Foreskin fibroblast (primary cell): ENCODE measurements at places on chromosomes 1 and 21.

DNA sequence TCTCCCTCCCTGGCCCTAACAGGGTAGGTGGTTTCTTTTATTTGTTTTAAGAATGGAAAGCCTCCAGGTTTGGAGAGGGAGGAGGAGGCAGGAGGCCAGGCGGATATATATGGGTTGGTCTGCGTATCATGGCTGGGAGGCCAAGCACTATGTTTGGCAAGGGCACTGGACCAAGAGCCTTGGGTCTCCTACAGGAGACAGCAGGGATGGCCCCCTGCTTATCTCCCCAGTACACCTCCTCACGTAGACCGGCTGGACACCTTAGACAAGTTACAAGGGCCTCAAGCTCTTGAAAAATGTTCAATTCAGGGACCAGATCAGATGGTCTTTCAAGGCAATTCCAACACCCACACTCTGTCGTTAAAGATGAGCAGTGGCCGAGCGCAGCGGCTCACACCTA is 10.9 kb downstream of the SLC41A1 start:
- no peak for DNase-seq

GRCh38 chr1:198937231-198938031 is 298.6 kb downstream of the PTPRC start:
- DNase-seq, result peak; percentile 86

DNA sequence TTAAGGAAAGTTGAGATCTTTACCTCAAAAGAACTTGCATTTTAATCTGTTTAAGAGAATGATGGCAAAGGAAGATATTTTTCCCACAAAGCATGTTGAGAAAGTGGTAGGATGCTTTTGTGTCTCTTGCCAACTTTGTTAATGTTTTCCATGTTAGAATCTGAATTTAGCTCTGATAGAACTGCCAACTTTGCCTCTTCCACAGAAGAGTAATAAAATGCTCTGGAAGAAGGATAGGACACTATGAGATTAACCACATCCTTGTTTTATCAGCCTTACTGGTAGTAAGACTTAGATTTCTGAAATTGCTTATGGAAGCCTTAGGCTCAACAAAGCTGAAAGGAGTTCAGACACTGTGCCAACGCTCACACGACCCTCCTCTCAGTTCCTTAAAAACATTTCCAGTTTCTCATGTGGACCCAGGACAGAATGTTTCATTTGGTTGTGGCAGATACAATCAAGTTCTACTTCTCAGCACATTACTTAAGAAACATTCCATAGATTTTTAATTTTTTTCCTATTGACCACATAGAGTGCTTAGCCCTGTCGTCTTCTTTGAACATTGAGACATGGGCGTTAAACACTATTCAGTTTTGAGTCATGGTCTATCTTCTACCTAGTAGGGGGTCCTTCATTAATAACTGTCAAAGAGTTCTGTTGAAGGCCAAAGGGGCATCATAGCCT is 59.0 kb downstream of the MTR start:
- peak; percentile 11 for DNase-seq

DNA sequence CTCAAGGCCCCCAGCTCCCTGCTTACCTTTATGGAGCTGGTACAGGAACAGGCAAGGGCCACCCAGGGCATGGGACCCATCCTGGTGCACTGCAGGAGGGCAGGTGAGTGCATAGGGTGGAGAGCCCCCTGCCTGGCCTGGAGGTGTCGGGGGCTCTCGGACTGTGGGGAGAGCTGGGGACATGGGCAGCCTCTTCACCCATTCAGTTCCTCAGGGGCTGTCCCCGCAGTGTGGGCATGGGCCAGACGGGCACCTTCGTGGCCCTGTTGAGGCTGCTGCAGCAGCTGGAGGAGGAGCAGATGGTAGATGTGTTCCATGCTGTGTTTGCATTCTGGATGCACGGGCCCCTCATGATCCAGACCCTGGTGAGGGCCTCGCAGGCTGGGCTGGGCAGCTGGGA is 7.3 kb upstream of the LGR6 start:
- no peak for DNase-seq

DNA sequence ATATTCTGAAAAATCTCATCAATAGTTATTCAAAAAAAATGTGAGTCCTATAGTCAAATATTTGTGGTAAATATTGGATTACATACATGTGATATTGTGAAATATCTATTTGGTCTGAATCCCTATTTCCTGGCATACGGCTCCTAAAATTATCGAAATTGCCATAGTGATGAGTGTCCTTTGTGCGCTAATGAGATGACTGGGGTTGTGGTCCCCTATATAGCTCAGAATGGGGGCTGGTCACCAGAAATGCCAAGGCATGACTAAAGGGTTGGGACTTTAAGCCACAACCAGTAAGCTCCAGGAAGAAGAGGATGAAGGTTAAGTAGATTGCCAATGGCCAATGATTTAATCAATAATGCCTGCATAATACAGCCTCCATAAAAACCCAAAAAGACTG is 610.2 kb upstream of the CHRM3 start:
- no peak for DNase-seq

DNA sequence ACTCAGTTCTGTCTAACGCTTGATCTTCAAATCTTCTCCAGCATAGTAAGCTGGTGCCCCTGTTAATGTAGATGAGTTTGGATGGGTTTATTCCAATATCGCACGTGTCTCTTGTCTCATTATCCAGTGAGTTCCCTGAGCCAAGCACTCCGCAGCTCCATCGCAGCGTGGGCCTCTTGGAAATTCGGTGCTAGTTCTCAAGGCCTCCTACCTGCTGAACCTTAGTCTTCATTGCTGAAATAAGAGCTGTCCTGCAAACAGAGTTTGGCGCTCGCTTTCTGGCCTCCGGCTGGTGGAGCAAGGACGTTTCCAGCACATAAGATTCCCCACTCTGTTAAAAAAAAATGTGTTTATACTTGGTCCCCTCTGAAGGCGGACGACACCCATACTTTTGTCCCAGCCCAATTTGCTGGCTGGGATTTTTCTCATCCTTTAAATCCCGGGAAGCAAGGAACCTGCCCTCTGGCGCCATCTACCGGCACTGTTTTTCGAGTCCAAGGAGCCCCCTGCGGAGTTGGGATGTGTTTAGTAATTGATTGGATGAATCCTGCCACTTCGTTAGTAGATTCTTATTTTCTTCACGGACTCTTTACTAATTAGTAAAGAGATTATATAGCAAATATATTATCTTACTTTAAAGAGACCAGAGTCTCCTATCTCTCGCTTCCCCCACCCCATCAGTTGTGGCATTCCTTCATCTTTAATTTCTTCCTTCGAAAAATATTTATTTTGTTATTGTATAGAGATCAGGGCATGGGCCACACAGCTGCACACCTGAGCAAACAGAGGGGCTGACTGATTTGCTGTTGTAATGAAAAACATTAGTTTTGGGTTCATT is 14.7 kb downstream of the JUN start:
- DNase-seq, result peak; percentile 64

GRCh38 chr1:92538048-92538412 is 51.3 kb upstream of the GFI1 start:
- DNase-seq, result no peak

GRCh38 chr21:21213297-21213696 is 215.1 kb downstream of the NCAM2 start:
- no peak for DNase-seq

GRCh38 chr1:207155028-207155427 is 51.0 kb downstream of the C4BPA start:
- no peak for DNase-seq

DNA sequence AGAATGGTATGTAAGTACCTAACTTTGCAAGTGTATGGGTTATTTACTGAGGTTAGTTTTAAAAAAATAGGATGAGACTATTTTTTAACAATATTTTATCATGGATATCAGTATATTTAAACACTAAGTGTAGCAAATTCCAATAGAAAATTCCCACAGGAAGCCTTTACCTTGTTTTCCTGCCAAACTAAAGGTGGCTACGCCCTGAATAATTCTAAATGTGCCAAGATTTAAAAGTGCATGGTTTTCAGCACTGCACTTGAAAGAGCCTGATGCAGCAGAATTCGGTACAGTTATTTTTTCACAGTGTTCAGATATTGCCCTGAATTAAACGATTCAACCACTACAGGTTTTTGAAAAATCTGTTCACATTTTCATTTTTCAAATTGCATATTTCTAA is 1622.8 kb upstream of the B3GALT2 start:
- DNase-seq, result no peak

- DNase-seq, result no peak
Measured at GRCh38 chr1:60678391-60678790, 404.0 kb upstream of the NFIA start.

- DNase-seq, result peak; percentile 91
Measured at GRCh38 chr1:62689524-62689923, 1.3 kb upstream of the DOCK7 start.
